NCI-H748 treated with DMSO at 0.1 percent for 48 hours (cell line): ENCODE measurements at places on chromosomes 12 and 14.

GRCh38 chr12:111819191-111820158, 22.6 kb upstream of the MAPKAPK5 start:
- DNase-seq: peak; percentile 87

DNA sequence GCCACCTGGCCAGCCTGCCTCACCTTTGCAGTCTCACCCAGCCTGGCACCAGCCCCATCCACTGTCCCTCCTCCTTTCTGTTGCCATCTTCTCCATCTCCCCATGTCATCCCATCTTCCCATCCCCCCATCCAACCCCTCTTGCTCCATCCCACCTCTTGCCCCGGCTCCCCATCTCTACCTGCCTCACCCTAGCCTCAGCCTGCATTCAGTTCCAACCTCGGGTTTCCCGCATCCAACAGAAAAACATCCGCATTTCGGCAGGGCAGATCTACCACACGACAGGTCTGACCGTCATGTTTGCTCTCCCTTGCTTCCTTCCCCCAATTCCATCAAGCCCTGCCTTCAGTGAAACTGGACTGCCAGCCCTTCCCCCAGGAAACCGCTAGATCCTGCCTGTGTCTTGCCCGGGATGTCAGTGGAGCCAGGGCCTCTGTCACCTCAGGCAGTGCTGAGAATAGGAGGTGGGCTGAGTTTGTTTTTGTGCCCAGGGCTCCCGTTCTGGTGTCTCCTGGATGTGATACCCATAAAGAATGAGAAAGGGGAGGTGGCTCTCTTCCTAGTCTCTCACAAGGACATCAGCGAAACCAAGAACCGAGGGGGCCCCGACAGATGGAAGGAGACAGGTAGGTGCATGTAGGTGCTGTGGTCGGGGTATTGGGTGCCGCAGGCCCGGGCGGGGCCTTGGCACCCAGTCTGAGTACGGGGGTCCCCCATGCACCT, 2.5 kb downstream of the KCNH3 start:
- DNase-seq: no peak

DNA sequence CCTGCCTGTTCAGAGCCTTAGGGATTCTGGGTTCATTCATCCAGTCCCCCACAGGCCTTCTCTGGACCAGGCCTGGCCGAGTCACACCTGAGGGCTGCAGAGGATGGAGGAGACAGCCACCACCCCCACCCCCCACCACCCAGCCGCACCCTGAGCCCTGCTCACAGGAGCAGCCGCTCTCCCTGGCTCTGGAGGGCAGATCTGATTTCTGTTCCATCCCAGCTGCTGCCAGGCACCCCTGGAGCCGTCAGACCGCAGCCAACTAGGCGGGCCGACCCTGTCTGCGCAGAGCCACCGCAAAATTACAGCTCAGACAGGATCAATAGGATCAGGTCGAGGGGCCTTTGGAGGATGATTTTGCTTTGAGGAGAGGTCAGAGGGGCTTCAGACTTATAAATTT, 154.6 kb upstream of the MYL2 start:
- no peak for DNase-seq

GRCh38 chr12:80470403-80470802, 26.4 kb downstream of the PTPRQ start:
- DNase-seq: no peak

DNA sequence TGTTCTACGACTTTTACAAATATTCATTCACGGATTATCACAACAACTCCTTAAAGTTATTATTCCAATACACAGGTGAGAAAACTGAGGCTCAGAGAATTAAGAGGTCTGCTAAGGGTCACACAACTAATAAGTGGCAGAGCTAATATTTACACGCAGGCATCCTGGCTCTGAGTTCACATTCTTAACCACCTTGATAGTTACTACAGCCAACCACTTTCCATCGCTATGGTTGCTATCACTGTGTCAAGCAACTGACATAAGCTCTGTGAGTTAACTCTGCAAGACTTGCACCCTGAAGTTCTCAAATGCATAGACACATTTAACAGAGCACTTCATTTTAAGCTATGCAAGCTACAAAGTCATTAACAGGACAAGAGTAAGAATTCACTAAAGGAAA, 3.7 kb downstream of the GLT8D2 start:
- no peak for DNase-seq

DNA sequence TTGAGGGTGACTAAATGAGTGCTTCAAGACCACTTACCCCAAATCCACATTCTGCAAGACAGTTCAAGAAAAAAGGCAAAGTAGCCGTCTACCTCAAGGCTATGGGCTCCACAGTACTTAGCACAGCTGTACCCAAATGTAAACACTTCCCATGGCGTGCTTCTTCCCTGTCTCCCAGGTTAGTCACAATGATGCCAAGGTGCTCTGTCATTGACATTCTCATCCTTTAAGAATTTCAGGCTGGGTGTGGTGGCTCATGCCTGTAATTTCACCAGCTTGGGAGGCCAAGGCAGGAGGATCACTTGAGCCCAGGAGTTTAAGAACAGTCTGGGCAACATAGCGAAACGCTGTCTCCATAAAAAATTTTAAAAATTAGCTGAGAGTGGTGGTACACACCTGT, 51.2 kb upstream of the CERS5 start:
- DNase-seq: no peak

- no peak for DNase-seq
Measured at GRCh38 chr14:102283631-102284129, 21.3 kb downstream of the MOK start.

- no peak for DNase-seq
Measured at GRCh38 chr14:72558721-72559120, 335.2 kb downstream of the DPF3 start.

DNA sequence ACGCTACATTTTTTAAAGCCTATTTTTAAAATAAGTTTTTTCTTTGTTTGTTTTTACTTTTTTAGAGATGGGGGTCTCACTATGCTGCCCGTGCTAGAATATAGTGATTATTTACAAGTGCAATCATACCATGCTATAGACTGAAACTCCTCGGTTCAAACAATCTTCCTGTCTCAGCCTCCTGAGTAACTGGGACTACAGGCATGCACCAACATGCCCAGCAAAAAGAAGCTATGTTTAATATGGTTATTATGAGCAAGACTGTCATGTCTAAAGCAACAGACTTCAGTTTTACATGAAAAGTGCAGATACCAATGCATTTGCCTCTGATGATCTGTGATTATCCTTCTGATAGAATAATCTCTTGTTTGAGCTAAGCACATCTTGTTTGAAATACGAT, 45.6 kb upstream of the SGPP1 start:
- DNase-seq: no peak

GRCh38 chr14:26216786-26217185, 381.0 kb downstream of the NOVA1 start:
- DNase-seq: no peak

DNA sequence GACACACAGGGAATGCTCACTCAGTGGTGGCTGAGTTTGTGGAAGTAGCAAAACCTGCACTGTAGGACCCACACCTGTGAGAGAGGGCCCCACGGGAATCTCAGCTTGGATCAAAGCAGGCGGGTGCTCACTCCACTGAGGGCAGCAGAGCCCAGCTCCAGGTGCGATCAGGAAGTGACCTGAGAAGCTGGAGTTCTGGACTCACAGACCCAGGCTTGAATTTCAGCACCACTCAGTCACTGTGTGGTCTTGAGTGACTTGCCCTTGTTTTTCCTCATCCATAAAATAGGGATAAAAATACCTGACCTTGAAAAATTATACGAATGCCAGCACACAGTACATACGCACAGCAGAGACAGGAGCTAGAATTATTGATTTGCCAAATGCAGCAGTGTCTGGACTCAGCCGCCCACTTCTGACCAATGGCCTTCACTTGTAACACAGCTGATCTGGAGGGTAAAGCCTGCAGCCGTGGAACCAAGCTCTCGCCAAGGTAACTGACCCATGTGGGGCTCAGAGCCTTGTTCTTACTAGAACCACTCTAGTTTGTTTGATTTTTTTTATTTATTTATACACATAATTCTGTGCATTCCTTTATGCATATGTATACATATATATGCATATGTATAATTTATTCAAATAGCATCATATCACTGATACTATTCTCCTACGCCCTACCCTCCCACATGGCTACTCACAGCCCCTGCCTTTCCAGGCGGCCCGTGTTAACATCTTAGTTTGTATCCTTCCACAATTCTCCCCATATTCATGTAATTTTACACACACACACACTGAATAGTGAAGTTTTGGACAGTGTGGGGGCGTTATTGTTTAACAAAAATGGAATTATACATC, 53.9 kb downstream of the DPF3 start:
- no peak for DNase-seq

- DNase-seq: no peak
Measured at GRCh38 chr14:75059642-75060041, 4.2 kb downstream of the ACYP1 start.

DNA sequence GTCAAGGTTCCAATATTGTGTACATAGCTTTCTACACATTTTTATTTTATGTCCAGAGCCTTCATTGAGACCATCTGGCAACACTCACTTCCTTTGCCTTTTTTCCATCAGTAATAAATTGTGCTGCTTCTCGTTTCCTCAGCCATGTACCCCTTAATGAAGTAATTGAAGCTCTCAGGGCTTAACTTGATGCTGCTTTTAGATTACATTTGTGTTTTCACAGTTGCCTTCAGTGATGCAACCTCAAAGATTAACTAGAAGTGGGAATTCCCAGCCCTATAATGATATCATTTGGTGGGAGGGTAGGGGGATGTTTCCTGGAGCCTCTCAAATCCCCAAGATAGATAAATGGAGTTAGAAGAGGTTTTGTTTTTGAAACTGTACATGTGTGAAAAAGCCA, 80.2 kb upstream of the KRR1 start:
- no peak for DNase-seq

GRCh38 chr14:102872020-102872419, 50.4 kb upstream of the AMN start:
- DNase-seq: no peak

DNA sequence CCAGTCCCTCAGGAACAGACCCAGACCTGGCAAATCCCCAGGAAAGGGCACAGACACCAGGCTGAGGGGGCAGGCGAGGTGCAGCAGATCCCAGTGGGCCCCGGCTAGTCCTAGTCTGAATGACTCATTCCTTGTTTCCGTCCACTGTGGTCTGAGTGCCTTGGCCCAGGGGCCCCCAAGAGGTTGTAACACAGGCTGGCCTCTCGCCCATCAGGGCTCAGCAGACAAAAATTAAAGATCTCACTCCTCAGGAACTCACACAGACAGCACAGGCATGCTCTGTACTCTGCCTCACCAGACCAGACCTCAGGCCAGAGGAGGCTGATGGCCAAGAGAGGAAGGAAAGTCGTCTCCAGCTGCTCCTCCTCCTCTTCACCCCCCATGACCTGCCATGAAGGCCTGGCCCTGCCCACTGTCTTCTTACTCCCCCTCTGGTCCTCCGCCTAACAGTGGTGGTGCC, 7.7 kb upstream of the LTBP2 start:
- DNase-seq: no peak

GRCh38 chr14:105119408-105120025, 49.1 kb downstream of the JAG2 start:
- no peak for DNase-seq

GRCh38 chr14:50388256-50388931, 8.3 kb downstream of the CDKL1 start:
- DNase-seq: no peak

DNA sequence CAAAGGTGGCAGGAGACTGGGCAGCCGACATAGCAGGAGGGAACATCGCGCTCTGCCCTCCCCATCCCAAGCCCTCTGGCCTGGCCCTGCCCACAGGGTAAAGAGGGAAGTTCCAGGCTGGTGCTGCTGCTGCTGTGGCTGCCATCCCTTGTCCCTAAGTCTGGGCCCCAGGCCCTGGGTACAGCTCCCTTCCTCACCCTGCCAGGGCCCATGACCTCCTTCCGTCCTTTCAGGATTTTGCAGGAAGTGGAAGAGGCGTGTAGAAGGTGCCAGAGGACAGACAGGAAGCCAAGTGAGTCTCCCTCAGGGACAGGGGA, 14.7 kb upstream of the NCOR2 start:
- DNase-seq: no peak

- DNase-seq: no peak
Measured at GRCh38 chr14:51719955-51720354, 68.2 kb downstream of the FRMD6 start.

DNA sequence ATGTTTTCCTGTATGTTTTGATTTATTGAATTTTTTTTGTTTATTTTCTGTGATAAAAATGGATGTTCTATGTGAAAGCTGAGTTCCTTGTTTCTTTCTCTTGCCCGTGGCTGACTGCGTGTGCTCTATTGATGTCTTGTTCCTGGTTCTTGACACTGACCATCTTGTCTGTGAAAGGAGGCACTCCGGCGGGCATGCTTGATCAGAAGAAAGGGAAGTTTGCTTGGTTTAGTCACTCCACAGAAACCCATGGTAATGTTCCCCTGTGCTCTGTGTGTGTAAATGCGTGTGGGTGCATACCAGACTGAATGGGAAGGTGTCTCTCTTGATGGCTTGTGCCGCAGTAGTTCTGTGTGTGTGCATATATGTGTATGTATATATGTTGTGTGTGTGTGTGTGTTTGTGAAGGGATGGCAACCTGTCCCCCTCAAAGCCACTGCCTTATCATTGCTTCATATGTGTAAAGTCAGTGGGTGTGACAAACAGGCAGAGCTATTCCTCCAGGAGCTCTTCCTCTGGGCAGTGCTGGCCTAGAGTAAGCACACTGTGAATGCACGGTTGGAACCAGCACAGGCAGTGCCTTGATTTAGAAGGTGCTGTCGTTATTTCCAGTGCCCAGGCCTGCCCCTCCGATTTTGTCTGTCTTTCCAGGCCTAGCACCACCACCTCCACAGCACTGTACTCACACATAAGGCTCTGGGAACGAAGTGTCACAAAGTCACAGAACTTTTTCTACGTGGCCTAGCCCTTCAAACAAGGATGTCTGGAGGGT, 247.3 kb upstream of the FKBP4 start:
- no peak for DNase-seq

DNA sequence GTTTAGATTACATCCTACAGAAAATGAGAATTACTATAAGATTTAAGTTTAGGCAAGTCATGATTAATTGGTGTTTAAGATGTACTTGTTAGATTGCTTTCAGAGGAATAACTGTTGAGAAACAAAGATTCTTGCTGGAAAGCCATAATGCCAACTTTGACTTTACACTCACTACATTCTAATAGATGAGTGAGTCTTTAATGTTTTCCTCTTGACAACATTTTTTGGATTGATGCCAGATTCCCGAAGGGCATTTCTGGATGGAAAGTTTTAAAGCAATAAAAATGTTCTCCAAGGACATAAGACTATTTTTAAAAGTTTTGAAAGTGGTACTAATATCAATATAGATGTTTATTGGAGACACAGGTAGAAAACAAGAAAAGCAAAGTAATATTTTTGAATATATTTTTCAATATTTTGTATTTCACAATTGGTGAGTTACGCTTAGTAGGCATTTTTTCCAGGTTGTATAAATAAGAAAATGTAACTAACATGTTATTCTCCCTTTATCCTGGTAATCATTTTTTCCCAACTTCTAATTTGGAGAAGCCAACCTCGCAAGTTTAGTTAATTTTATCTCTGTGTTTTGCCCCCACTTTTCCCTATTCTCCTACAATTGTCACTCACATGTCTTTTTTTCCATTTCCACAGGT, 307.3 kb downstream of the CEP128 start:
- no peak for DNase-seq
